ENCODE measurements at places on chromosomes 4 and X.
A peak's percentile ranks its signal among the peaks of the same experiment; 100 is the strongest.

DNA sequence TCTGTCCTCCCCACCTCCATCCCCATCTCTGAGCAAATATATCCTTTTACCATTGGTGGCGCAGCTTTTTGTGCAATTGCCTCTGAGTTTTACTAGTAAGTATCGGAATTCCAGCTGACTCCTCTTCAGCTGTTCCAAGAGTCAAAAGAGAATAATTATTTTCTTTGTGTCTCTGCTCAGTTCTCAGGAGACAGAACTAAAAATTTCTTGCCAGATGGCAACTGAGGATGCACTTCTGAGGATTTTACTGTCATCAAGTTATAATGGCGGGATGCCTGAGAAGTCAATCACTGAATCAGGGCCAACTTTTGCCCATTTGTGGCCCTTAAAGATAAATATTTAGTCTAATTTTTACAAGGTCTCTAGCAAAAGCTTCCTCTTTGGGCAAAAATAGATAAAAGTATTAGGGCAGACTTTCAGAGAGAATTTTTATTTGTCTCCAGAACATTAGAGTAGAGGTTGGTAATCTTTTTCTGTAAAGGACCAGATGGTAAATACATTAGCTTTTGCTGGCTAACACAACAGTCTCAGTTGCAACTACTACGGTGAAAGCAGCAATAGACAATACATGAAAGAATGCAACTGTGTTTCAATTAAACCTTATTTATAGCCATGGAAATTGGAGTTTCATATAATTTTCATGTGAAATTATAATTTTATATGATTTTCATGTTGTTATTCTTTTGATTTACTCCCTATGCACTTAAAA, 15.6 kb upstream of the ADGRA3 start:
- DNase-seq: no peak

DNA sequence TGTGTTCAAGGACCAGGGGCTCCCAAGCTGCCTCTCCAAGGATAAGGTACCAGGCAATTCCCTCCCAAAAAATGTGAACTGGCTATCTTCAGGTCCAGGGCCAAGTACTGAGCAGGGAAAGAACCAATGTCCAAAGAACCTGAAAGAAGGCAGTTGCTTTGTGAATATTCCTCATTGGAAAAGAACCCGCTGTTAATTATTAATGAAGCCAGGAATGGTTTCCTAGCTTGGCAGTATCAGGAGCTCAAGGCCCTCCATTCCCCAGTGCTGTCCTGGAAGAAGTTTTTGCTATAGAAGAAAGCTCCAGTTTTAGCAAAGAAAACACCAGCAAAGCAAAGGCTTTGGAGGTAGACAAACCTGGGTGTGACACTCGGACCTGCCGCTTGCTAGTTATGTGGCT, 130.0 kb upstream of the MBNL3 start:
- no peak for DNase-seq

DNA sequence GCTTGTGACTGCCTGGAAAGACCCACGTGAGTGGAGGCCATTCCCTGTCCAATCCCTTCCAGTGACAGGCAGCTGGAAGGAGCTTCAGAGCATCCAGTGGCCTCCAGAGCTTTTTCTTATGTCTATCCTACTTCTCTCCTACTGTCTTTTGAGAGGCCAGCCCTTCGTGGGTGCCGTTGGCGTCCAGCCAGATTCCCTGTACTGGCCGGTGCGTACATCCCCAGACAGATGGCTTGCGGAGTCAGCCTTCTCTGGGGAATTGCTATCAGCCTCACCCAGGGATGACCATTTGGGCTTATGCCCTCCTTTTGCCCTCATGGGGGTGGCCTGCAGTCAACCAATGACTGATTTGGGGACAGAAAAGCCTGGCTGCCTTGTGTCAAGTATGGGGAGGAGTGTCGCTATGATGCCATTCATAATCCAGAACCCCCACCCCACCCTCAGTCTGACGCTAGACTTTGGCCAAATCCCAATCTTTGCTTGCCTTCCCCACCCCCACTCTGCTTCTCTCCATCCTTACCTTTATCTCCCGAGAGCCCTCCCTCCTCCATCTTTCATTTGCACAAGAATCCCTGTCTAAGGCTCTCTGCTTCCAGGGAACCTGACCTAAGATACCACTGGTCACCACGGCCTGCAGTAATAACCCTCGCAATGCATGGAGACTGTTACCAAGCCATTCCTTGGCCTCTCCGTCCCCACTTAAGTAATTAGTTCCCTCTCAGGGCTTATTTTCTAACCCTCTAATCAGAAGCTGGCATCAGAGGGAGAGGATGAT, 150.3 kb upstream of the BCOR start:
- no peak for DNase-seq

DNA sequence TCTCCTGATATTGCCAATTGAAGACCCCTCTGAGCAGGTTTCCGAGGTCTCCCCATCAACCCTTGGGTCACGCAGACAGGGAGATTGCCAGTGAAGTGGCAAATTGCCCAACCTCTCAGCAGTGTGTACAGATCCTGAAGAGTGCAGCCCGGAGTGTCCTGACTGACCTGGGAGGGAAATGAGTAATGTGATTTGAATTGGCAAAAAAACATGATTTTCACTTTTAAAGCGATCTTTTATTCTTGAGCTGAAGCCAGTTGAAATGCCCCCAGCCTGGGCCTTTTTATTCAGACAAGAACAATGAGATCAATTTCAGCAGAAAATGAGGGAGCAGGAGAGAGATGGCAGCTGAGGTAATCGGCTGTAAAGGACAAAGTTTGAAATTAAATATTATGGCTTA, 401.8 kb downstream of the RAPGEF2 start:
- peak; percentile 49 for DNase-seq

- no peak for DNase-seq
Observed at GRCh38 chr4:42446823-42447222, 49.5 kb downstream of the SHISA3 start.

DNA sequence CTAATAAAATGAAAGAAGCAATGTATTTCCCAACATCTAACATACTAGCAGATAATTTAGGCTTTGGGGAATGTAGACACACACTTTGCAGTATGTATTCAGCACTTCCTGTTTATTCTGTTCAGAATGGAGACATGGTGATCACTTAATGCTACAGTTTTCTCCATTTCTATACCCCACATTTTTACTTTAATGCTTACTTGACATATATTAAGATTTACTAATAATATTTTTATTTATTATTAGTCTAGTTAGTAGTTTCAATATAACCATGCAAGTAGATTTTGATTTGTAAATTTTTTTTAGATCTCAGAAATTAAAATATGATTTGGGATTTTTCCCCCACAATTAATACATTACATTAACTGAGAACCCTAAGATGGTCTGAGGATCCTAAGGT, 98.4 kb downstream of the PRSS12 start:
- DNase-seq: no peak

DNA sequence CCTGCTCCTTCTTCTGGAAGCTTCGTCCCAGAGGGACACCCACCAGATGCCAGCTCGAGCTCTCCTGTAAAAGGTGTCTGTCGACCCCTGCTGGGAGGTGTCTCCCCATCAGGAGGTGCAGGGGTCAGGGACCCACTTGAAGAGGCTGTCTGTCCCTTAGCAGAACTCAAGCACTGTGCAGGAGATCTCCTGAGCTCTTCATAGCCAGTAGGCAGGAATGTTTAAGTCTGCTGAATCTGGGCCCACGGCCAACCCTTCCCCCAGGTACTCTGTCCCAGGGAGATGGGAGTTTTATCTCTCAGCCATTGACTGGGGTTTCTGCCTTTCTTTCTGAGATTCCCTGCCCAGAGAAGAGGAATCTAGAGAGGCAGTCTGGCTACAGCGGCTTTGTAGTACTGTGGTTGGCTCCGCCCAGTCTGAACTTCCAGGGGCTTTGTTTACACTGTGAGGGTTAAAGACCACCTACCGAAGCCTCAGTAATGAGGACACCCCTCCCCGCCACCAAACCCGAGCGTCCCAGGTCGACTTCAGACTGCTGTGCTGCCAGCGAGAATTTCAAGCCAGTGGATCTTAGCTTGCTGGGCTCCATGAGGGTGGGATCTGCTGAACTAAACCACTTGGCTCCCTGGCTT, 1383.0 kb upstream of the TENM3 start:
- no peak for DNase-seq

- peak; percentile 22 for DNase-seq
Observed at GRCh38 chrX:8738588-8739189, 6.8 kb upstream of the ANOS1 start.

- no peak for DNase-seq
Observed at GRCh38 chr4:3021127-3021526, 53.2 kb downstream of the HTT-AS start.

GRCh38 chrX:132956421-132957210, 1.8 kb downstream of the HS6ST2 start:
- DNase-seq: no peak

DNA sequence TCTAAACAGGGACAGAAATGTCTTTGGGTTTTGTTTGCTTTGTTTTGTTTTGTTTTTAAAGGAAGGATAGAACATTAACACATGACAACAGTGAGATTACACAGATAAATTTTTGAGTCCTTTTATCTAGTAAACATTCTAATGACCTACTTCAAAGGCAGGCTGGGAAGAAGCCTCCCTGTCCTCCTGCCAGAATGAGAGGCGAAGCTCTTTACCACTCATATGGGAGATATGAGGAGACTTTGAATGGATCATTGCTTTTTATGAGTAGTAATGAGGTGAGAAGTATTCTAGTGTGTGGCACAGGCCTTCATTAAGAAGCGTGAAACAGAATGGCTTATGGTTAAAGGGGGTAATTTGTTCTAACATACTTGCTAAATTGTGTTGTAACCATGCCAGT, 172.0 kb downstream of the FBXO8 start:
- no peak for DNase-seq

- no peak for DNase-seq
Observed at GRCh38 chrX:15072259-15072658, 197.6 kb downstream of the ASB9 start.

- no peak for DNase-seq
Observed at GRCh38 chr4:14478504-14478903, 523.8 kb upstream of the CPEB2 start.

GRCh38 chrX:22889819-22890218, 109.9 kb upstream of the DDX53 start:
- no peak for DNase-seq

DNA sequence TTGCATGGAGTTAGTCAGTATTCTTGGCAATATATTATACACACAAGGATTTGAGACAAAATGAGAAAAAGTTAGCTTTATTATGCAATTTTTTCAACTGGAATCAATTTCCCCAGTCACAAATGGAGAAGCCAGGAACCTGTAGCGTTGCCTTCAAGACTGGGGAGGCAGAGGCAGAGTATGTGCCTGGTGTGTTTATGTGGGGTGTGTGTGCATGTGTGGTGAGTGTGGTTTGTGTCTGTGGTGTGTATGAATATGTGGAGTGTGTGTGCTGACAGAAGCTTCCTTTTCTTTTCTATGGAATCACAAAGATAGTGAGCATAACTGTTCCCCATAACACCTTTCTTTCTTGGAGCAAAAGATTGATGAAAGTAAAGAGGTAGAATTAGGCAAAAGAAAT, 37.0 kb downstream of the TNIP3 start:
- DNase-seq: no peak

DNA sequence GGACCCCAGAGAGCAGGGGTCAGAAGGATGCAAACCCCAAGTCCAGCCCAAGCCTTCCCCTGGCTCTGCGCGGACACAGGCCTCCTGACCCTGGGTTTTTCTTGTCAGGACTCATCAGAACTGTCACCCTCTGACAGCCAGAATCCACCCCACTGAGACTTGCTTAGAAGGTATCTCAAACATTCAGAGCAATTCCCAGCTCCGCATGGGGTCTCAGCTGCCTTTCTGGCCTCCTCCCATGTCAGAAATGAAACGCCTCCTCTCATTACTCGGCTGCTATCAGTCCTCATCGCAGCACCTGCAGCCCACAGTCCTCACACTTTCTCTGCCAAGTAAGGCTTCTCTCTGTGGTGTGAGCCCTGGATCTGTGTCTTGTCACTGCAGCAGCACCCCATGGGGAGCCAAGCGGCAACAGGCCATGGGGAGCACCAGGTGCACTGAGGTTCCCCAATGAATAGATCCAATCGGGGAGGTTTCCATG, 97.8 kb downstream of the WFS1 start:
- DNase-seq: no peak

DNA sequence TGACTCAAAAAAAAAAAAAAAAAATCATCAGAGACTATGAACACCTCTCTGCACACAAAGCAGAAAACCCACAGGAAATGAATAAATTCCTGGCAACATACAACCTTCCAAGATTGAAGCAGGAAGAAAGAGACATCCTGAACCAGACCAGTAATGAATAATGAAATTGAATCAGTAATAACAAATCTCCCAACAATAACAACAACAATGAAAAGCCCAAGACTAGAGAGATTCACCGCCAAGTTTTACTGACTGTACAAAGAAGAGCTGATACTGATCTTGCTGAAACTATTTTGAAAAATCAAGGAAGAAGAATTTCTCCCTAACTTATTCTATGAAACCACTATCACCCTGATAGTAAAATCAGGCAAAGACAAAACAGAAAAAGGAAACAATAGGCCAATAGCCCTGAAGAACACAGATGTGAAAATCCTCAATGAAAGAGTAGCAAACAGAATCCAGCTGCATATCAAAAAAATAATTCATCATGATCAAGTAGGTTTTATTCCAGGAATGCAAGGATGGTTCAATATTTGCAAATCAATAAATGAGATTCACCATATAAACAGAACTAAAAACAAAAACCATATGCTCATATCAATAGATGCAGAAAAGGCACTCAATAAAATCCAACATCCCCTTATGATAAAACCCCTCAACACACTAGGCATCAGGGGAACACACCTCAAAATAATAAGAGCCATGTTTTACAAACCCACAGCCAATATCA, 31.0 kb upstream of the PLK4 start:
- no peak for DNase-seq

DNA sequence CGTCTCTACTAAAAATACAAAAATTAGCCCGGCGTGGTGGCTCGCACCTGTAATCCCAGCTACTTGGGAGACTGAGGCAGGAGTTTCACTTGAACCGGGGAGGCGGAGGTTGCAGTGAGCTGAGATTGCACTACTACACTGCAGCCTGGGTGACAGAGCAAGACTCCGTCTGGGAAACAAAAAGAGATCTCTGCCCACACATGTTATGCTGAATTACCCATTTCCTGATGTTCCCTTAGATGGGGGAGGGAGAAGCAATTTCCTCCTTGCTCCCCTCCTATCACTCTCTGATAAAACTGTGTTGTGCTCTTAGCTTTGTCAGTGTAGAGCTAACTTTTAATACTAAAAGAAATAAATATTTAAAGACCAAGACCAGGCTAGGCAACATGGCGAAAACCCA, 102.5 kb downstream of the LARP7 start:
- no peak for DNase-seq

- DNase-seq: peak; percentile 80
Observed at GRCh38 chr4:98928131-98928504, 815 bp downstream of the EIF4E start.

GRCh38 chrX:72095370-72095769, 36.3 kb downstream of the RTL5 start:
- no peak for DNase-seq

- DNase-seq: no peak
Observed at GRCh38 chr4:88804234-88804633, 106.6 kb upstream of the NAP1L5 start.

GRCh38 chr4:64774626-64775025, 365.4 kb upstream of the TECRL start:
- peak; percentile 1 for DNase-seq

DNA sequence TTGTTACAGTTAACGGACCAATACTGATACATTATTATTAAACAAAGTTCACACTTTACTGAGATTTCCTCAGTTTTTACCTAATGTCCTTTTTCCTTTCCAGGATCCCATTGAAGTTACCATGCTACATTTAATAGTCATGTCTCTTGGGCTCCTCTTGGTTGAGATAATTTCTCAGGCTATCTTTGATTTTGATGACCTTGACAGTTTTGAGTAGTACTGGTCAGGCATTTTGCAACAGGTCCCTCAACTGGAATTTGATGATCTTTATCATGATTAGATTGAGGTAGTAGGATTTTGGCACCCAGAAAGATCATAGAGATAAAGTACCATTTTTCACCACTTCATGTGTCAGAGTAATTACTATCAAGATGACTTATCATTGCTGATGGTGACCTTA, 53.8 kb downstream of the NDNF start:
- DNase-seq: no peak
